ENCODE measurements at places on chromosomes 3 and 15.

- no peak for DNase-seq
These were observed 3.2 kb upstream of the RORA start for GRCh38 chr15:61232266-61232665.

- DNase-seq: no peak
These were observed 12.4 kb downstream of the GP5 start for GRCh38 chr3:194386648-194387047.

DNA sequence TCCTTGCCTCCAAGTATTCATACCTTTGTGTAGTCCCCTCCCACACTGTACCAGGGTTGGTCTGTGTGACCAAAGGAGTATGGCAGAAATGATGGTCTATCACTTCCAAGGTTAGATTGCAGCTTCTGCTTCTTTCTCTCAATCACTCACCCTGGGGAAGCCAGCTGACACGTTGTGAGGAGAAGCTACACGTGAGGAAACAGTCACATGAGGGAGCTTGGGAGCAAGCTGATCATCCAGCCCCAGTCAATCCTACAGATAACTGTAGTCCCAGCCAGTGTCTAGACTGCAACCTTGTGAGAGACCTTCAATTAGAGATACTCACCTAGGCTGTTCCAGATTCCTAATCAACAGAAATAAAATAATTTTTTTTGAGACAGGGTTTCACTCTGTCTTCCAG is 6.2 kb upstream of the ZNF774 start:
- DNase-seq: no peak

- no peak for DNase-seq
These were observed 22.6 kb downstream of the CLDN18 start for GRCh38 chr3:138032567-138032966.

DNA sequence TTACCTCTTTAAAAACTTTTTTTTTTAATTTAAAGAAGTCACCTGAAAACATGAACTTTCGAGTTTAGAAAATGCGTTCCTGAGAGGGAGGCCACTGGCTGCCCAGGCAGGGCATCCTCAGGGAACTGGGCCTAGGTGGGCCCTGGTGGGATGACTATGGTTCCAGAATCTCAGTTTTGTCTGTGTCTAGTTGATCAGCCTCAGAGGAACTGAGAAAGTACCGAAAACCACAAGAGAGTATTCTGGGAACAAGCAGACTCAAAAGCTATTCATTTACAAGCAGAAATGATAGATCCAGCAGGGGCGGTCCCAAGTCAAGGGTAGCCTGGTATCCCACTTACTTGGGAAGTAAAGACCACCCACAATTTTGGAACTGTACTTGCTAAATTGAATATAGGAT is 10.5 kb downstream of the WWTR1 start:
- no peak for DNase-seq

DNA sequence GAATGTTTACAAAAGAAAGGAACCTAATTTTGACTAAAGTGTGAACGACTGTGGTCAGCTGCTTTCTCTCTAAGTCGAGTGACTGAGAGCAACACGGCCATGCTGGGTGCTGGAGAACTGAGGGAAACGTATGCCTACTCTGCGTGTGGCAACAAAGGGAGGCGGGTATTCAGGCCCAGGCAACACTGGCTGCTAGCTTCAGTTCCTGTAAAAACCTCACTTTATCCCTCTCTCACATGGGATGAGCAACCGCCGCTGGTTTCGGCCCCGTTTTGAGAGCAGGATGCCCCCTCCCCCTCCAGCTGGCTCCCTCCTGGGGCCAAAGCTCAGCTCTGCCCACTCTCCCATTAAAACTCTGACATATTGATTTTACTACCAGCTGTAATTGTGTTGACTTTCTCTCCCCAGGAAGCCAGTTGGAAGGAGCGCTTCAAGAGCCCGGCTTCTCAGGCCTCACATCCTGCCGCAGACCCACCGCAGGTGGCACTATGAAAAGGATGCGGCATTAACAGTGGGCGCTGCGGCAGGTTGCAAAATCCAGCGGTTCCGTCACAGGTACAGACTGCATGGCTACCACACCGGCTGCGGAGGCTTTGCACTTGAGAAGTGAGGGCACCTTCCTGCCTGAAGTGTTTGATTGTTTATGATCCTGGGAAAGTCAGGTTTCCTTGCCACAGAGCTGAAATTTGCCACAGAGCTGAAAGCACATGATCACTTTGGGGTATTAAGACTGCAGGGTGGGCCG is 12.7 kb downstream of the PLXND1 start:
- peak; percentile 53 for DNase-seq

GRCh38 chr15:41647262-41647661 is 12.9 kb upstream of the MGA start:
- no peak for DNase-seq

DNA sequence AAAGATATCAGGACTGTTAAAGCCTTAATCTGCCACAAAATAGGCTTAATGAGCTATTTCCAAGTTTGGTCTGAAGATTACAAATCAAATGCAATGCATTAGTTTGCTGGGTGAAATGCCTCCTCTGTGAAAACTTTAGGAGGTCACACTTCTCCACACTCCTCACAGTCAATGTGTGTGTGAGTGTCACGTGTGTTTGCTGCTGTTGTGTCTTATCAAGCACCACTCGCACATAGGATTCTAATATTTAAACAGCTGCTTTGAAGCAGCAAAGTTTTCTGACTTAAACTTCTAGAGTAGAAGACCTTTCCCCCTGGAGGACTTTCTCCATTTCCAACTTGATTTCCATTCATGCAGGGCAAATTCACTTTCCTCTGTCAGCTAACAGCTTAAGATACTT is 203.2 kb upstream of the PEX5L start:
- no peak for DNase-seq

DNA sequence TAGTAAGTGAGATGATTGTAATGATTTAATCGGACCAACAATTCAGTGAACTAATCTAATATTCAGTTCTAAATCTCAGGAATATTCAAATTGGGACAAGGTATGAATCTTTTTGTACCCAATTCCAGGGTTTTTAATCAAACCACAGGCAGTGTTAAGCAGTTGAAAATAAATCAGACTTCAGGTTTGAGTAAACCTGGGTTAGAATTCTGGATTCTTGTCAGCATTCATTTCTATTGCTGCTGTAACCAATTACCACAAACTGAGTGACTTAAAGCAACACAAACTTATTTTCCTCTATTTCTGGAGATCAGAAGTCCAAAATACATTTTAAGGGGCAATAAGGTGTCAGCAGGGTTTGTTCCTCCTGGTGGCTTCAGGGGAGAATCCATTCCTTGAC is 208.4 kb upstream of the ZPLD1 start:
- DNase-seq: no peak

- no peak for DNase-seq
These were observed 270.7 kb upstream of the LRTM1 start for GRCh38 chr3:55198554-55198953.

GRCh38 chr3:7285505-7285904 is 424.6 kb downstream of the GRM7 start:
- DNase-seq: no peak

- no peak for DNase-seq
These were observed 69.3 kb upstream of the CBLB start for GRCh38 chr3:105938101-105938500.

- peak; percentile 82 for DNase-seq
These were observed 150.2 kb downstream of the DNAJB8 start for GRCh38 chr3:128316481-128316891.

GRCh38 chr15:85094685-85095084 is 113.0 kb downstream of the PDE8A start:
- no peak for DNase-seq

GRCh38 chr3:14460342-14461005 is 58.1 kb downstream of the SLC6A6 start:
- DNase-seq: no peak

DNA sequence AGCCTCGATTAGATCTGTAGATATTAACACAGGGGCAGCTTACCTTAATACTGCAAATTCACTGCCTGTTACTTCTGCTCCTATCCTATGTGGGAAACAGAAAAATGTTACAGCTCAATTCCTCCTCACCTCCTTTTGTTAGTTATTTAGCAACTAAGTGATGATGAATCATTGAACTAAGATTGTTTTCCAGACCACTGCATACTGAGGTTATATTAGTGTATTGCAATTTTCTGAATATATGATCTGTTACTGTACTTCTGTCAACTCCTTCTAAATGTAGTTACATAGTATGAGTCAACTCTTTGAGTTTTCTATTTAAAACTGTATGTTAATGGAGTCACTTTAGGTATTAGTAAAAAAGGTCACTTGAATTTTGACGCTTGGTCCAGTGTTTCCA is 331.5 kb upstream of the SLCO3A1 start:
- no peak for DNase-seq

DNA sequence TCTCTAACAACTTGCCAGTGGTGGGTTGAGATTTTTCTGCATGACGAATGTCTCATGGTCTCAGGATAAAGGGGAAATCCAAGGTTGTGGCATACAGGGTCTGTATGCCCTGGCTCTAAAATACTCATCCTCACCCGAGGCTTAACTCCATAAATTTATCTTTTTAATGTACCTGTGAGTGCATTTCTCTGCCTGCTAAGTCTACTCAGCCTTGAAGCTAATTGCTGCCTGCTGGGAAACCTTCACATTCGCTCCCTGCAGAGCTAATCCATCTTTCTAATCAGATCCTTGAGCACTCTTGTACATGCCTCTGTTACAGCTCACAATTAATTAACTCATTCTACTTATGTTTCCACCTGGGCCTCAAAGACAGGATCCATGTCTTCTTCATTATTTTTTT is 93.8 kb downstream of the CMSS1 start:
- DNase-seq: no peak

GRCh38 chr15:48367483-48367882 is 36.3 kb downstream of the DUT start:
- no peak for DNase-seq

DNA sequence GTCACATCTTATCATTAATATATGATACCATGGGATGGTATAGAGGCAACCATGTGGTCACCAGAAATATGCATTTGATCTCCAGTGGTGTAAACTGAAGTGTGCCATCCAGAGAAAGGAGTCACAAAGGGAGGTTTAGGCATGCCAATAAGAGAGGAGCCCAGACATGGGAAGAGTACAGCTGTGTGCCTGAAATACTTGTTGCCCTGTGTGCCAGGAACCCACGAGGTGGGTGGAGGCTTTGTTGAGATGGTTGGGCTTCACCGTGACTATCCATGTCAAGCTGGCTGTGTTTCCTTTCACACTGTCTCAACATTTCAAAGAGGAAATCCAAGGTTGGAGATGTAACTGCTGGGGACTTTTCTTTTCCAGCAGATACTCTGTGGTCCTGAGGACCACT is 43.5 kb downstream of the CACNA2D3 start:
- no peak for DNase-seq

DNA sequence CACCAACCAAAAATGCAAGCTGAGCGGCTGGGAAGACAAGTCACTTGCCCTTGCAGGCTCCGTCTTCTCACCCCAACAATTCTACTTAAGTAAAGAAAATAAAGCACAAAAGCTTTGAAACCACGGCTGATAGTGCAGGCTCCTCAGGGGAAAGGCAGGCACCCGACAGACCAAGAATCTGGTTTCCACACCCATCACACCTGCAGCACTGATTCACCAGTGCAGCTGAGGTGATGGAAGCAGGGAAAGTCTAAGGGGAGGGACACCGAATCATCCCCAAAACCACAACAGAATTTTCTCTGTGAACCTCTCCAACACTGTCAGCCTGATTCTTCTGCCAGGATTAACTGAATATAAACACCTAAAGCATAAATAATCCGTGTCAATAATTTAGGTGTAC is 62.0 kb upstream of the NSMCE3 start:
- no peak for DNase-seq

DNA sequence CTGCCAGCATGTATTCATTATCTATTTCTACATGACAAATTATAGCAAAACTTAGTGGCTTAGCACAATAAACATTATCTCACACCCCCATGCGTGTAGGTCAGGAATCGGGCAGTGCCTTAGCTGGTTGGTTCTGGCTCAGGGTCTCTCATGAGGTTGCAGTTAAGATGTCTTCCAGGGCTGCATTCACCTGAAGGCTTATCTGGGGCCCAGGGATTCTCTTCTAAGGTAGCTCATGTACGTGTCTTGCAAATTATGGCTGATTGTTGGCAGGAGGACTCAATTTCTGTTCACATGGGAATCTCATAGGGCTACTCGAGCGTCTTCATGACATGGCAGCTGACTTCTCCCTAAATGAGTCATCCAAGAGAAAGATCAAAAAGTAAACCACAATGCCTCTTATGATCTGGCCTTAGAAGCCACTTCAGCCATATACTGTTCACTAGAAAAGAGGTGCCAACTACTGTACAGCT is 42.9 kb upstream of the TSC22D2 start:
- no peak for DNase-seq

DNA sequence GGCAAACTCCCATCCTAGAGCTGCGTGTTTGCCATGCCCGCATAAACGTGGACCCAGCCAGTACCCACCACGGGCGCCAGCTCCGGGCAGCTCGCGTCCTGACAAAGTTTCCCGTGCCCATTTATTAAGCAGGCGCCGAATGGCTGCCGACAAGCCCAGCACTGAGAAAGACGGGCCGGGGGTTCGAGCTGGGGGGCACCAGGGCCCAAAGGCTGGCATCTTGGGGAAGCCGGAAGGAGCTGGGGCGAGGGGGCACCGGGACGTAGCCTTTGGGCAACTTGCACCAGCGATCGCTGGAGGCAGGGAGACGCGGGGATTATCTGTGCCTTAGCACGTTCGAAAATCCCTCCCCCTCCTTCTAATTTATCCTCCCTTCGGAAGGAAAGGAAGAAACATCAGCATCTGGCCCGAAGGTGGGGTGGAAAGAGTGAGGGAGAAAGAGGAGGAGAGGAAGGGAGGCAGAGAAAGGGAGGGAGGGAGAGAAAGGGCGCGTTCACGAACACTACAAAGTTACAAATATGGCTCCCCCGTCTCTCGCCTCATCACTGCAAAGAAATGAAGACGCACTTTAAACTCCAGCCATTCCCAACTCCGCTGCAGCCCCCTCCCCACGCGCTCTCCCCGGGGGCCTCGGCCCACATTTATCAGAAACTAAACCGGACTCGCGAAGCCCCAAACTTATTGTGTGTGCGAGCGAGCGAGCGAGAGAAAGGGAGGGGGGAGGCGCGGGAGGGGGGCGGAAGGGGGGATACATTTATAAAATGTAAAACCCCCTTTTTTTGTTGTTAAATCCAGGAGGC is 1.0 kb downstream of the ANP32A start:
- DNase-seq: peak; percentile 53

DNA sequence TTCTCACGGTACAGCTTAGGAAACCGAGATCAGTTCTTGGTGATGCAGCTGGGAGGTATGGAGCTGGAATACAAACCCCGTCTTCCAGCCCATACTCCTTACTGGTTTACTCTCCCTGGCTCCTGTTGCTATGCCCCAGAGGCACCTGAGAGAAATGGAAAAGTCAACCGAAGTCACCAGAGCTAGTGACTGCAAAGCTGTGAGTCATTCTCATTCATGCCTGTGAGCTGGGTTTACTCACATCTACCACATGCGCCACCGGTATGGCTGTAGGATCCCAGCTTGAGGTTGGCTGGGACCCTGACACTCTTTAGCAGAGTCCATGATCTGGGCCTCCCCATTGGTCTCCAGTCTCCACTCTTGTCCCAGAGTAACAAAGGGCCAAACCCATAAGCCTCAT is 111.5 kb upstream of the ETV5 start:
- no peak for DNase-seq

GRCh38 chr3:55144015-55144673 is 216.3 kb upstream of the LRTM1 start:
- DNase-seq: no peak

- no peak for DNase-seq
These were observed 39.6 kb downstream of the CBLB start for GRCh38 chr3:105829229-105829628.
